Stimulated activated CD8-positive, alpha-beta memory T cell treated with anti-CD3 and anti-CD28 coated beads, Interleukin-15, amount 100 ng/mL, for 1 hour (primary cell): ENCODE measurements at places on chromosomes 7 and 10.

DNA sequence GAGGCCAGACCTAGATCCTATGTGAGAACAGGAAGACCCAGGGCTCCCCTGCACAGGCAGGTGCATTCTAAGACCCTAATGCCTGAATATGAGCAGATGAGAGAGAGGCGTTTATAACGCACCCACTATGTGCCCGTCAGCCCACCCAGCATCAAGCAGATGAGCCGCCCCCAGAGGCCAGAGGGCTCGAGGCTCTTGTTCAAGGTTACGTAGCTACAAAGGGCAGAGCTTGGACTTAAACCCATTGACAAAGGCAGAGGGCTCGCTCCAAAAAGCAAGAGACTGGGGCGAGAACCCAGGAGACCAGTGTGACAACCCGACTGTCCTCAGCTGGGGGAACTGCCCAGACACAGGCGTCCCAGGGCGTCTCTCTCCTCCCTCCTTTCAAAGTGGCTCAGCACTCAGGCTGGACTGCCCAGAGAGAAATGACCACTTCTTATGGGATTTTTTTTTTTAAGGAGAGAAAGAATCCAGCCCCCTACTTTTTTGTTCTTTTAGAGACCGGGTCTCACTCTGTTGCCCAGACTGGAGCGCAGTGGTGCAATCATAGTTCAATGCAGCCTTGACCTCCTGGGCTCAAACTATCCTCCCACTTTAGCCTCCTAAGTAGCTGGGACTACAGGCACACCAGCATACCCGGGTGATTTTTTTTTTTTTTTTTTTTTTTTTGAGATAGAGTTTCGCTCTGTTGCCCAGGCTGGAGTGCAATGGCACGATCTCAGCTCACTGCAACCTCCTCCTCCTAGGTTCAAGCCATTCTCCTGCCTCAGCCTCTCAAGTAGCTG lies 40.1 kb downstream of the TNRC18 start:
- DNase-seq = no peak

- no peak for DNase-seq
Observed at GRCh38 chr7:3896169-3896765, 595.2 kb downstream of the SDK1 start.

- DNase-seq = no peak
Observed at GRCh38 chr10:103545366-103545765, 51.9 kb downstream of the NEURL1 start.

- DNase-seq = no peak
Observed at GRCh38 chr10:129932751-129933433, 31.2 kb downstream of the EBF3 start.

GRCh38 chr10:110446954-110447608 lies 50.6 kb upstream of the DUSP5 start:
- no peak for DNase-seq

GRCh38 chr7:151571471-151571870 lies 51.8 kb upstream of the RHEB start:
- DNase-seq = no peak

DNA sequence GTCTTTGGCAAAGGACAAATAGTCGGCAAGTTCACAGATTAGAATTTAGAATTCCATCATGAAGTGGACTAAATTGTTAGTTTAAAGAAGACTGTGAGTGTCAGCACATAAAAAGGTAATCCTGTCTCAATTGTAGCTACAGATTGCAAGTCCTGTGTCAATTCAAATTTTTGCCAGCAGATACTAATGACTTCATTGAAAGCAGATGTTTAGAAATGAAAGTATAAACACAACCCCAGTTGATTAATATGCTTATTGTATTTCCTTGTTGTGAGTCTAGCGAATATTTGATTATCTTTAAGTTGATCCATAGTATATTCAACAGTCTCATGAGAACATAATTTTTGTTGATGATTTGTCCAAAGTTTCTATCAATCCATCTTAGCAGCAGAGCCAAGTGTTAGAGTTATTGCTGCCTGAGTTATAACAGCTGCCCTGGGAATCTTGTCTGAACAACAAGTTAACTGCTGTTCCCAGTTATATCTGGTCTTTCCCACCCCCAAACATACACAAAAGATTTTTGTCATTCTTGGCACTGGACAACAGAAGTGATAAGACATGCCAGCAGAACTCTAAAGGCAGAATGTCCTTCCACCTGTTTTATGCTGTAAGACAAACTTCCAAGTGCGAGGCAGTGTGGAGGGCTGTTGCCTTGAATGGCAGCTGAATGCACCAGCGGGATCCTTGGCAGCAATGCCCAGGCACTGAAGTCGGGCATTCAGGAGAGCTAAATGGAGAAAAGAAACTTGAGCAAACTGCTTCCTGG lies 21.3 kb upstream of the HERPUD2 start:
- DNase-seq = no peak

- no peak for DNase-seq
Observed at GRCh38 chr10:114246679-114247305, 7.7 kb downstream of the VWA2 start.

DNA sequence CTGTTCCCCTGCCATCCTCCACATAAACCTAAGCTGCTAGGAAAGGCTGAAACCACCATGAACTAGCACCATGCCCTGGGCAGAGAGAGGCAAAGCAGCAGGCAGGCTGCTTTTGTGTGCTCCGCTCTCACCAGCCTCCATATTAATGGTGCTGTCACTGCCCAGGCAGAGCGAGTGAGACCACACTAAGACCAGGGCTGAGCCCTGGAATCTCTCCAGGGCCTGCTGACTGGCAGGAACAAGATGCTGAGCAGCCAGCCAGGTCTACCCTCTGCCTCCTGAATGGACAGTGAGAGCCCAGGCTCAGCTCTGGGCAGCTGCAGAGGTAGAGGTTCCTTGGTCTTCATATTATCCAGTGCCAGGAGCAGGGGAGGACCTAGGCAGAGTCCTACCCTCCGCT lies 1.6 kb upstream of the CRHR2 start:
- DNase-seq = no peak

DNA sequence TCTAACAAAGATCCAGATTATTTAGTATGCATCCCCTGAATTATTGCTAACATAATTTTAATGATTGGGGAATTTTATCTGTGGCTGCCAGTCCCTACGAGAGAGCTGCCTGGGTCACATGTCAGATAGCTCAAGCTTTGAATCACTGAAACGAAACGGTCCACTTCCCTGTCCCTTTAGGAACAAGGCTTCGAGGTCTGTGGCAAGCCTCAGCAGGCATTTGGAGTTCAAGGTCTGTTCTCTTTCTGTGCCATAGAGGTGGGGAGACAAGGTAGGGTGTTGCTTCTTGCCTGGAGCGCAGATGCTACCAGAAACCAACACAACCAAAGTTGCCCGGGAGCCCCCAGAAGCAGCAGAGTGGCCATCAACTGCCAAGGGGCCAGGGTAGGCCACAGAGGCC lies 13.9 kb upstream of the SH2D4B start:
- DNase-seq = no peak

DNA sequence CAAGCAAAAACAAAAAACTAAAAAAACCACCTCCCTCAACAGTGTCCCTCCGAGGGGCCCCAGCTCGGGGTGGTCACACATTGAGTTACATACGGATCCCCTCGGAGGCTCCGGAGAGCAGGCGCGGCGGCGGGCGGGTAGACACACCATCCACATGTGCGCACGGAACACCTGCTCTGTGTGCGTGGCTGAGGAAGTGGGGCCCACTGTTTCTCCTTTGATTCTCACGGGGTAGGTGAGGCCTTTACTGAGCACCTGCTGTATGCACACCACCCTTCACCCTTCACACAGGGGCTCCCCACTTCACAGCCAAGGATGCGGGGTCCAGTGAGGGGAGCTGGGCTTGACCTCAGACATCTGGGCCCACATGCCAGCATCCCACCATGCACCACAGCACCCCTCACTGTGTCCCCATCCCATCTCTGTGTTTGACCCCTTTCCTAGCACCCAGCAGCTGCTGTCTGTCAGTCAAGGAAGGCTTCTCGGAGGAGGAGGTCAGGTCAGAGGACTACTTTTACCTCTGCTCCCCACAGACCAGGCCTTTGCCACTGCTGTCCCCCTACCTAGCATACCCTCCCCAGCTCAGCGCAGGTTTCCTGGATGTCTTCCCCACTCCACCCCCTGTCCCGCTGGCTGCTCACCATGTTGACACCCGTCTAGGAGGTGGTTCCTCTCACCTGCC lies 71.1 kb downstream of the MICALL2 start:
- DNase-seq = no peak

DNA sequence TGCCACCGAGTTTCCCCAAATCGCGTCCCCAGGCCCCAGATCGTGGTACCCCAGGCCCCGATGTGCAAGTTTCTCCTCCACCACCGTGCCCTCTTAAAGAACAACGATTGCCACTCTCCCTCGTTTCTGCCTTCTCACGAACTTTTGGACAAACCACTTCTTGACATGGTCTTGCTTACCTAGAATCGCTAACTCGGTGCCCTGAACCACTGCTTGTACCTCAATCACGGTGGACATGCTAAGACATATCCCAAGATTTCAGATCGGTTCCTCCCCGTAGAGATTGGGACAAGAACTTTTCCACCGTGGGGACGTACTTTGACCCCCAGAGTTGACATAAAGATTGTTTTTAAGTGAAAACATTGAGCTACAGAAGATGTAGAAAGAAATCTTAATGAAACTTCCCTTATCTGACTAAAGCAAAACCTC lies 477 bp upstream of the ZC3HAV1 start:
- DNase-seq = no peak

GRCh38 chr10:110474017-110474416 lies 23.7 kb upstream of the DUSP5 start:
- DNase-seq = no peak

GRCh38 chr10:104922810-104923209 lies 281.7 kb downstream of the SORCS3 start:
- no peak for DNase-seq

- no peak for DNase-seq
Observed at GRCh38 chr7:107694386-107694785, 33.8 kb downstream of the SLC26A4 start.

GRCh38 chr7:44347546-44348114 lies 22.2 kb upstream of the CAMK2B start:
- no peak for DNase-seq

DNA sequence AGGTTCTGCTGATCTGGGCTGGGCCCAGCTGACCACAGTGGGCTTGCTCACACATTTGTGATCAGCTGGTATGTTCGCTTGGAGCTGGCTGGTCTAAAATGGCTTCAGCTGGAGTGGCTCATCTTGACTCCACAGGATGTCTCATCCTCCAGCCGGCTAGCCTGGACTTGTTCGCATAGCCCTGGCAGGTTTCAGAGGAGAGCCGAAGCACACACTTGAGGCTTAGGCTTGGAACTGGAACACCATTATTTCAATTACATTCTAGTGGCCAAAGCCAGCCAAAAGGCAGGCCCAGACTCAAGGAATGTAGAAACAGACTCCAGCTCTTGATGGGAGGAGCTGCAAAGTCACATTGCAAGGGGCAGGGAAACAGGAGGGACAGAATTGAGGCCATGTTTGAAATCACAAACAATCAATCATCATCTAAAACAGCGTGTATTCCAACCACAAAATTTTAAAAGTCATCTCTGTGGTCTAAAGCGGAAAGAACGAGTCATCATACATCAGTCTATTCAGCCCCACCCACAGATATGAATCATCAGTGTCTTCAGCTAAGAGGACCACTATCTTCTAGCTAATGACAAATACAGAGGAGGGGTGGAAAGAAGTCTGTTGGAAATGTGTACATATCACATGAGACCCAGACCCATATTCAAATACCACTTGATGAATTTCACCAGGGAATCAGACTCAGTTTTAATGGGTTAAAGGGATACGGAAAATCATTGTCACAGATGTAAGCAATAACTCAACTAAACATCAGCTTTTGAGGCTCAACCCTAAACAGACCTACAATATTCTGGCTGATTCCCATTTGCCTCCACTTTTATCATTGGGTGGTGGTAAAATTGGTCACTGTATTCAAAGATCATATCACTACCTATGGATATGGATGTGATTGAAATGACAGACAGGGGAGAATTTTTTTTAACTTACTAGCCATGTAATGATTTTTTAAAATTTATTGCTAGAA lies 139.0 kb upstream of the MKLN1 start:
- peak; percentile 23 for DNase-seq

DNA sequence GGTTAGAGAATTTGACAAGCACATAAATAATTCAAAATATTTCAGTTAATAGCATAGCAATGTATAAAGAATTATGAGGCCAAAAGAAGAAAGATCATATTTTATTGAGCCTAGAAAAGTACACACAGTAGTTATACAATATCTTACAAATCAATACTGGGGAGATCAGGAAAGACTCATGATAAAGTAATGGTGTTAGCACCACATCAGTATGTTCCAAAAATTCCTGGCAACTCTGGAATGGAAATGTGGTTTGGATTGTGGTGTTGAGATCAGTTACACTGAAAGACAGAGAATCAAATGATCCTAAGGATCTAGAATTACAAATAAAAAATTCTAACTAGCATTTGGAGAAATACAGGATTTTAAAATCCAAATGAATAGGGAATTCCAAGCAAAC lies 420.5 kb upstream of the CNTNAP2 start:
- DNase-seq = no peak

DNA sequence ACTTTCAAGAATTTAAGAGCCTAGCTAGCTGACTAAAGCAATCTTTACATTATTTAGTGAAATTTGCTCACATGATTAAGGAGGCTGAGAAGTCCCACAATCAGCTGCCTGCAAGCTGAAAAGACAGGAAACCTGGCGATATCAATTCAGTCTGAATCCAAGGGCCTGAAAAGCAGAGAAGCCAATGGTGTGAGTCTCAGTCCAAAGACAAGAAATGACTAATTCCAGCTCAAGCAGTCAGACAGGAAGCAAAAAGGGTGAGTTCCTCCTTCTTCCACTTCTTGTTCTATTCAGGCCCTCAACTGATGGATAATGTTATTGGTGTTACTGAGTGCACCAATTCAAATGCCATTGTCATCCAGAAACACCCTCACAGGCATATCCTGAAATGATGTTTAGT lies 1231.6 kb upstream of the CELF2 start:
- no peak for DNase-seq

DNA sequence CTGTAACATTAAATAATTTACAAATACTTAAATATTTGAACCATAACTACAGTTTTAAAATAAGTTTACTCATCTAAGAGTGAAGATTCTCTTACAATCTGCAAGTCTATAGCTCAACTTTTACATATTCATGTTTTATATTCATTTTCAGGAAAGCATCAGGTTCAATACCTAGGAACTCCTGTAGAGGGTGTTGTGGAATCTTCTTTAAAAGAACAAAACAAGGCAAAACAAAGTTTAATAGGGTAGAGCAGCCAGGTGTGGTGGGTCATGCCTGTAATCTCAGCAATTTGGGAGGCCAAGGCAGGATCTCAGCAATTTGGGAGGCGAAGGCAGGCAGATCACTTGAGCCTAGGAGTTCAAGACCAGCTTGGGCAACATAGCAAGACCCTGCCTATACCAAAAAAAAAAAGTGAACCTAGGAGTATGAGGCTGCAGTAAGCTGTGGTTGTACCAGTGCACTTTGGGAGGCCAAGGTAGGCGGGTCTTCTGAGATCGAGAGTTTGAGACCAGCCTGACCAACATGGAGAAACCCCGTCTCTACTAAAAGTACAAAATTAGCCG lies 45.1 kb downstream of the ST8SIA6 start:
- DNase-seq = no peak

DNA sequence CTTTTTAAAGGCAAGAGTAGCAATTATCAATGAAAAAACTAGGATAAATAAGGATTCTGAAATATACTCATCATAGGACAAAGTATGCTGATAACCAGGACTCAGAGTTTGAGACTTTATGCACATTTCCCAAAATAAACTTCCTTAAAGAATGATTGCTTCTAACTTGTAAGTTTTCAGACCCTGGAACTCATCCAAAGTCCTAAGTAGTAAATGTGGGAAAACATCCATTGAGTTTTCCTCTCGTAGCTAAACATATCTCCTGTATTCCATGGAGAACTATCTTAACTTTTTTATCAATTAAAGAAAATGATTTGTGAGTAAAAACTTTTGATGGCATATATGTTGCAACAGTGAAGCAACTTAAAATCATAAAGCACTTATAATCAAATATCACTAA lies 285.2 kb upstream of the KLF6 start:
- DNase-seq = no peak
